ENCODE measurements at places on chromosomes 11 and 22.

GRCh38 chr22:31127181-31127772 lies 4.5 kb downstream of the INPP5J start:
- no peak for DNase-seq

DNA sequence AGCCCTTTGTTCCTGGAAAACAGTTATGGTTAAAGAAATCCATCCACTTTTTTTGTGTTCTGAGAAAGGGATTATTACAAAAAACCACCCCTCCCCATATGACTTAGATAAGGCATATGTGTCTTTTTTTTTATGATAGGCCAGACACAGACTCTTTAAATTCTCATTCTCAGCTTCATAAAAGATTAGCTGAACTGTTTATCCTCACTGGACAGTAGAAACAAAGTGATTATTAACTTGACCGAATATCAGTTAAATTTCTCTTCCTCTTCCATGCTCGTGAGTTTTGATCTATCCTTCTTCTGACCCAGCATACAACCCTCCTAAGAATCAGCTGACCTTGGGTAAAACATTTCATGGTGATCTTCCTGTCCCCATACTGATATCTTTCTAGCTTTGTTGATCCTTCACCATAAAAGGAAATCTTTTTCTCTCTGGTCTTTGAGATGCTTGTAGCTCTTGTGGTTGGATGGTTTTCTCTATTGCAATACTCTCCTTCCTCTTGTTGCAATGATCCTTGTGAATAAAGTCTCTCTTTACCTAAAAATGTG lies 26.2 kb downstream of the OR2AG2 start:
- DNase-seq = no peak

- DNase-seq = no peak
Observed at GRCh38 chr22:26707090-26707489, 49.7 kb downstream of the MIAT start.

- DNase-seq = peak; percentile 44
Observed at GRCh38 chr11:67271541-67272284, 5.4 kb downstream of the GRK2 start.

DNA sequence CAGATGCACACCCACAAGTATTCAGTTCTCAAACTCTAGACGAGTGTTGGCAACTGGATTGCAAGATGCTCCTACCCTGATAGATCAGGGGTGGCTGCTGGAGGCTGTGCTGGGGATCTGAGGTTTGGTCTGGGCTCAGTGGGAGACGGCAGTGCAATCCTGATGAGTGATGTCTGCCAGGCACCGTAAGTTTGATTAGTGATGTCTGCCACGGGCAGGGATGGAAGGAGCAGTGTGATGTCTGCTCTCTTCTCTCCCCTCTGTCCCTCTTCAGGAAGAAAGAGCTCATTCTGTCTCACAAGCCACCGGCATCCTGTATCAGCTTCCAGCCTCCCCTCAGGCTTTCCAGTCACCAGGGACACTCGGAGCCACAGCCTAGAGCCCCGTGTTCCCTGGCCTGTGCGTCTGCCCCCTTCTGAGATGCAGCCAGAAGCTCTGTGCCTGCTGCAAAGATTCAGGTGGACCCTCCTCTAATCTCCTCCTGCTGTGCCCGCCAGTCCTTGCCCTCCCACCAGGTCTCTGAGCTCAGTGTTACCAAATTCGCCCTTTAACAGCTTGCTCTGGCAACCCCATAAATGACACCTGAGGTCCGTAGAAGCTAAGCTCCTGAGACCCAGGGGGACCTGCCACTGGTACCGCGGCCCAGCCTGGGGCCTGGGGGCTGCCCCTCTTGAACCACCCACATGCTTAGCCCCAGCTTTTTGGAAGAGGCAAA lies 19.9 kb downstream of the TP53I11 start:
- DNase-seq = no peak

DNA sequence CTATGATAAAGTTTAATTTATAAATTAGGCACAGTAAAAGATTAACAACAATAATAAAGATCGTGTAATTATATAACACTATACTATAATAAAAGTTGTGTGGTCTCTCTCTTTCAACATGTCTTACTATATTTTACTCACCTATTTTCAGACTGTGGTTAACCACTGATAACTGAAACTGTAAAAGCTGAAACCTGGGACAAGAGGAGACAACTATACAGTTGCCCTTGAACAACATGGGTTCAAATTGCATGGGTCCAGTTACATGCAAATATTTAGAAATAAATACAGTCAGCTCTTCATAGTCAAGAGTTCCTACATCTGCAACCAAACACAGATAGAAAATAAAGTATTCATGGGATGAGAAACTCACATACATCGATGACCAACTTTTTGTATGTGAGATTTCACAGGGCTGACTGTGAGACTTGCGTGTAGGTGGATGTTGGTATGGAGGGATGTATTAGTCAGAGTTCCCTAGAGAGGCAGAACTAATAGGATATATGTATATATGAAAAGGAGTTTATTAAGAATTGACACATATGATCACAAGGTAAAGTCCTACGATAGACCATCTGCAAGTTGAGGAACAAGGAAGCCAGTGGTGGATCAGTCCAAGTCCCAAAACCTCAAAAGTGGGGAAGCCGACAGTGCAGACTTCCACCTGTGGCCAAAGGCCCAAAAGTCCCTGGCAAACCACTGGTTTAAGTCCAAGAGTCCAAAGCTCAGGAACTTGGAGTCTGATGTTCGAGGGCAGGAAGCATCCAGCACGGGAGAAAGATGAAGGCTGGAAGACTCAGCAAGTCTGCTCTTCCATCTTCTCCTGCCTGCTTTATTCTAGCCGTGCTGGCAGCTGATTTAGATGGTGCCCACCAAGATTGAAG lies 359.5 kb downstream of the INSC start:
- DNase-seq = no peak

DNA sequence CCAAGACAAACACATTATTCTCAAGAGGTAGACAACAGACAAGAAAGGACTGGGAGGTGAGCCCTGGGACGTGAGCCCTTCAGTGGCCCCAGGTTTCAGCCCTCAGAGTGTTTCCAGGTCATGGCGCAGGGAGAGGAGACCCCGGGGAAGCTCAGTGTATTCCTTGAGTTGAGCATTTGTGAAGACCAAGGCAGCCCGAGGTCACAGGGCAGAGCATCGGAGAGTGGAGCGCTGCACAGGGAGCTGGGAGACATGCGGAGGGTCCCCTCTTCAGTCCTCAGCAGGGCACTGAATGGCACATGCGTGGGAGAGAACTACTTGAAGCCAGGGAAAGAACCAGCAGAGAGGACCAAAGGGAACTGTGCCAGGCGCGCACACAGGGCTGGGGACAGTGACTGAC lies 11.7 kb downstream of the KRTAP5-6 start:
- no peak for DNase-seq

- DNase-seq = no peak
Observed at GRCh38 chr11:120707663-120708062, 196.1 kb downstream of the GRIK4 start.

GRCh38 chr11:134584706-134585445 lies 172.8 kb upstream of the B3GAT1 start:
- DNase-seq = no peak

DNA sequence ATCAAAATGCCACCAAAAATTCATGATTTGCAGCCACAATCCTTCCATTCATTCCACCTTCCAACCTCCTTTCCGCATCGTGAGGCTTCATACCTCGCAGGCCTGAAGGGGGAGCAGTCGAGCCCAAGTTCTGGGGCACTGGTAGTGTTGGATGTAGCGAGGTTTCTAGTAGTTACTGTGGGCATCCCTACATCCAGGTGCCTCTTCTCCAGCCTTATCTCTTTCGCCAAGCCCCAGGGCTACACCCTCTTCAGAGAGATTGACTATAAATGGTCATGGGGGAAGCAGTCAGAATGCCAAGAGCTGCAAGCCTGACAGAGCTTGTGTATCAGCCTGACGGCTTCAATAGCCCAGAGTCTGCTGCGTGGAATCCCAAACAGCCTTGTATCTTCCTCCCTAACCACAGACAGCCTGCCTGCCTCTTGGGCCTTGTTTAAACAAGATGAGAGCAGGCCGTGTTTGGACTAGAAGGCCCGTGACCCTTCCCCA lies 28.9 kb downstream of the CLMP start:
- DNase-seq = no peak

GRCh38 chr11:35168671-35169070 lies 29.7 kb downstream of the CD44 start:
- DNase-seq = no peak

DNA sequence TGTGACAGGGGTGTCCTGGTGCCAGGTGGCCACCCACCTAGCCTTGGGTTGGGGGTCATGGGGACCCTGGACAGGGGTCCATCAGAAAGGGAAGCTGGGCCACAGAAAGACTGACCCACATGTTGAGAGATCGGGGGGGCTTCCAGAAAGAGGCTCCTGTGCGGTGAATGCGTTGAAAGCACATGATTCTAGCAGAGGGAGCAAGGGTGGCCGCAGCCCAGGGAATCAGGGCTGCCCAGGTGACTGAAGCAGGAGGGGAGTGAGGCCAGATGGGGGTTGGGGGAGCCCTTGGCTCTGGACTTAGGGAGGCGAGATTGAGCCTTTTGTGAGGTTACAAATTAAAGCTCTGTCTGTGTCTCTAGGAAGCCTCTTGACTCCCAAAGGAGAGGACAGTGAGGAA lies 80.7 kb downstream of the MORC2 start:
- no peak for DNase-seq
